ENCODE measurements at places on chromosomes 13 and 19. TPM values are rescaled to one million over a fixed set of nuclear protein-coding genes. Genes with fewer than 3 reads are reported as not detected.

TEX29 gene
- not detected for total RNA-seq

- H3K27ac ChIP-seq = no peak overlapping the region
- no peak overlapping the region for H3K4me3 ChIP-seq
- H3K27me3 ChIP-seq = no peaks in the 10 kb centered on the region
- peaks cover 73% of the 10 kb centered on the region for H3K36me3 ChIP-seq
- H3K4me1 ChIP-seq = no peaks in the 10 kb centered on the region
These were observed 15.9 kb downstream of the SUGP1 start for GRCh38 chr19:19304186-19304965.

- H3K4me1 ChIP-seq = no peaks in the 10 kb centered on the region
- no peak overlapping the region for H3K4me3 ChIP-seq
- no peaks in the 10 kb centered on the region for H3K36me3 ChIP-seq
- H3K27me3 ChIP-seq = no peaks in the 10 kb centered on the region
These were observed 132.1 kb upstream of the KLF12 start for GRCh38 chr13:74266309-74266708.

ZNF567 gene
- total RNA-seq = 11.8 TPM

SHISA7 gene
- total RNA-seq = not detected

- H3K4me1 ChIP-seq = peaks cover 70% of the 10 kb centered on the region
- peaks cover 15% of the 10 kb centered on the region for H3K36me3 ChIP-seq
- H3K27me3 ChIP-seq = no peaks in the 10 kb centered on the region
- H3K4me3 ChIP-seq = peak overlapping the region; percentile 65
These were observed 2.0 kb downstream of the ZBTB7A start for GRCh38 chr19:4064496-4065260.

DNA sequence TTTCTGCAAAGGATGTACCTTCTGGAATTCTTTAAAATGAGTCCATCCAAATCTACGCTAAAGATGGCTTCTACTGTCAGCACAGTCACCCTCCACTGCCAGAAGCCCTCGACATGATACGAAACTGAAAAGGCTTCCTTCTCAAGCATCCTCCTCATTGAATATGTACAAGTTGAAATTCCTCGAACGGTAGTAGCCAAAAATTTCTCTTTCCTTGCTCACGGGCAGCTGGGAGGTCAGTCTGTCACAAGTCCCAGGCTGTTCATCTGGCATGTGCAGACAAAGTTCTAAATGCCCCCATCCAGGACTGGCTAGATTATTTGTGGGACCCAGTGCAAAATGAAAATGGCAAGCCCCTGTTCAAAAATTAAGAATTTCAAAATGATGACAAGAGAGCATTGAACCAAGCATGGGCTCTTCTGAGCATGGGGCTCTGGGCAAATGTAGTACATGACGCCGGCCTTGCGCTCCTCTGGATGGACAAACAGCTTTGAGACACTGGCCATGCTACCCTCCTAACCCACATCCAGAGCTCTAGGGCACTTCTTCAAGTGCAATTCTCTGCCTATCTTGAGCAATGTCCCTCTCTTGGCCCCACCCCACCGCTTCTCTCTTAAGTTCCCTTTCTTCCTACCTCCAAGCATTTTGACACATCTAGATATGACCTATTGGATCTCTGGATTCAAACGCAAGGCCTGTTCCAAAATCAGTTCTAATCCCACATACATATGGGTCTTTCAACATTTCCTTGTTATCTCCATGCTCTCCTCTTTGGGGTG lies 78.9 kb upstream of the FLT1 start:
- H3K27ac ChIP-seq = no peak overlapping the region
- H3K4me1 ChIP-seq = no peaks in the 10 kb centered on the region
- no peak for DNase-seq
- no peak overlapping the region for H3K4me3 ChIP-seq
- no peaks in the 10 kb centered on the region for H3K27me3 ChIP-seq
- no peaks in the 10 kb centered on the region for H3K36me3 ChIP-seq

DNA sequence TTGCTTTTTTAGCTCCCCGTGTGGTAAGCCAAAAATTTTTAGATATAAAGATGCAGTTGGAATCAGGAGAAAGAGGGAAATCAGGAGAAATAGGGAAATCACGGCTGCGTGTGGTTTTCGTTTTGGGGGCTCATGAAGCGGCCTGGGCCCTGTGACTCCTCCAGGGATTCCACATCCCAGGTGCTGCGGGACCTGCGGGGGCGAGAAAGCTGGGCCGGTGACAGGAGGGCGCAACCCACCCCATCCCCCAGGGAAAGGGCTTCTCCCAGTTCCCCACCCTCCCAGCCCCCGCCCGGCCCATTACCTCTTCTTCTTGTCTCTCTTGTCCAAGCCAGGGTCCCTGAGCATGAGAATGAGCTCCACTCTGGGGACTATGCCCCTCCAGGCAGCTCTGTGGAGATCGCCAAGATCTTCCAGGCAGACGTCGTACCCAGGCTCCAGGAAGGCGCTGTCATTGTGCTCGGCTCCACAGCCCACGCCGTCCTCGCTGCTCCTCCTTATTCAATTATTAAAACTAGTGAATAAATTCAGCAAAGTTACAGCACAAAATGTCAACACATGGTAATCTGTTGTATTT lies 111.0 kb downstream of the MRPL57 start:
- H3K27ac ChIP-seq = no peak overlapping the region
- no peaks in the 10 kb centered on the region for H3K4me1 ChIP-seq
- no peak for DNase-seq
- H3K27me3 ChIP-seq = peaks cover 14% of the 10 kb centered on the region
- no peaks in the 10 kb centered on the region for H3K36me3 ChIP-seq
- no peak overlapping the region for H3K4me3 ChIP-seq

DNA sequence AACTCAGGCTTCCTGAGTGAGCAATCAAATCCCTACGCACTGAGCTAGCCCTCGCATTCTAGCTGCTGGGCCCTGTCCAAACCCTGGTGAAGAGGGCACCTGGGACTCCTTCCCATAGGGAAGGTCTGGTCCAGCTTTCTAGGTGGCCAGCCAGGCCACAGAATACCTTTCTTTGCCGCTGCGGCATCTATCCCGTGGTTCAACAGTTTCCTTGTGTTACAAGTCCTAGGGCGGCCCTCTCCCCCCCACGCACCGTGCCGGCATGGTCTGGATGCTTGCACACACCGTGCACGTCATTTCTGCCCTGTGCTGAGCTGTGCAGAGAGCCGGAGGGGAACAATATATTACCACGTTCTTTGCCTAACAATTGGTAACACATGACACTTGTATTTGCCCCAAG lies 164.6 kb upstream of the TSHZ3 start:
- H3K36me3 ChIP-seq = no peaks in the 10 kb centered on the region
- H3K27ac ChIP-seq = no peak overlapping the region
- no peak for DNase-seq
- no peaks in the 10 kb centered on the region for H3K4me1 ChIP-seq

DNA sequence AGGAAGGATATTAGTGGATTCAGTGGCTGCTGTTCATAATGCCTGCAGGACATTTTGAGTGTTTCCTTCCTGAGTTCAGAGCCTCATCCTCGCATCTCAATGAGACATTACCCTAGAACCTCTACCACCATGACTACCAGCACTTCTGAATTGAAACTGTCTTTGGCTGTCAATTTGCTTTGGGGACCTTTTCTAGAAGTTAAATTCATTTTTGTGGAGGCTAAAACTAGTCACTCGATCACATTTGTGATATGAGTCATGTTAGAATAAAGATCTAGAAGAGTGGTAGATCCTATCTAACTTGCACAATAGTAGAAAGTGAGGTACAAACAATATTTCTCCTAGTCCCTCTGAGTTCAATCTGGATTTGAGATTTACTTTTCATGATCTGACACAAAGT lies 124.9 kb downstream of the KCNRG start:
- H3K27ac ChIP-seq = no peak overlapping the region
- H3K36me3 ChIP-seq = no peaks in the 10 kb centered on the region
- no peaks in the 10 kb centered on the region for H3K4me1 ChIP-seq
- DNase-seq = no peak
- no peak overlapping the region for H3K4me3 ChIP-seq
- H3K27me3 ChIP-seq = peaks cover 3% of the 10 kb centered on the region

PALM3 gene
- not detected for total RNA-seq

All from natural killer cell (primary cell).